A549 treated with Hydrocortisone at 1 μM for 4 hours (cell line): ENCODE measurements at places on chromosomes 6 and 20. TPM values are rescaled to one million over a fixed set of nuclear protein-coding genes. Genes with fewer than 3 reads are reported as not detected.

The GNAS-AS1 gene
- not detected in 5 replicates for total RNA-seq

The TREML4 gene
- total RNA-seq, result not detected in 5 replicates

The BACH2 gene
- 0.53 to 1.6 TPM (median 0.70 TPM) in 5 replicates for total RNA-seq

The SCRT2 gene
- total RNA-seq, result 0.02 TPM in 1 of 5 replicates, not detected in the others

The IBTK gene
- total RNA-seq, result 22.0 to 37.1 TPM (median 27.4 TPM) in 5 replicates

The NRN1 gene
- 0.38 to 1.0 TPM (median 0.60 TPM) in 5 replicates for total RNA-seq

The TREML2 gene
- not detected in 5 replicates for total RNA-seq

The PKIB gene
- 0.59 to 0.75 TPM (median 0.73 TPM) in 5 replicates for total RNA-seq

The TMX4 gene
- 16.5 to 20.3 TPM (median 17.2 TPM) in 5 replicates for total RNA-seq

The FOXA2 gene
- total RNA-seq, result 13.3 to 18.2 TPM (median 17.3 TPM) in 5 replicates

The ADAM33 gene
- total RNA-seq, result 0.05 to 0.17 TPM (median 0.09 TPM) in 4 of 5 replicates, not detected in the other

The HAO1 gene
- total RNA-seq, result not detected in 5 replicates

The MRPL18 gene
- total RNA-seq, result 76.8 to 102 TPM (median 89.8 TPM) in 5 replicates

The PRDM13 gene
- 0.71 to 1.1 TPM (median 0.83 TPM) in 5 replicates for total RNA-seq

The LAMA4 gene
- total RNA-seq, result 1.1 to 1.5 TPM (median 1.3 TPM) in 5 replicates

The MAK gene
- total RNA-seq, result 0.09 to 0.21 TPM (median 0.13 TPM) in 5 replicates

The SLC22A16 gene
- total RNA-seq, result not detected in 5 replicates

The PLN gene
- total RNA-seq, result not detected in 5 replicates

The OR2B6 gene
- 0.15 to 0.31 TPM (median 0.18 TPM) in 3 of 5 replicates, not detected in the others for total RNA-seq

The LCA5 gene
- total RNA-seq, result 0.31 to 0.82 TPM (median 0.74 TPM) in 5 replicates

The GSTA4 gene
- total RNA-seq, result 7.8 to 9.8 TPM (median 8.5 TPM) in 5 replicates

The GSTA1 gene
- total RNA-seq, result not detected in 5 replicates

The GABRR1 gene
- not detected in 5 replicates for total RNA-seq

The PRSS35 gene
- total RNA-seq, result 0.05 to 0.09 TPM (median 0.07 TPM) in 5 replicates

The RMND1 gene
- 13.0 to 14.7 TPM (median 14.0 TPM) in 5 replicates for total RNA-seq

The DNAAF9 gene
- 5.3 to 7.2 TPM (median 6.7 TPM) in 5 replicates for total RNA-seq

The DCDC2 gene
- 1.9 to 3.7 TPM (median 2.7 TPM) in 5 replicates for total RNA-seq

The MCHR2 gene
- not detected in 5 replicates for total RNA-seq

The HEY2 gene
- 0.05 to 0.07 TPM (median 0.06 TPM) in 3 of 5 replicates, not detected in the others for total RNA-seq

The MDC1 gene
- total RNA-seq, result 14.7 to 20.9 TPM (median 17.4 TPM) in 5 replicates

The OPRM1 gene
- total RNA-seq, result not detected in 5 replicates

The TCFL5 gene
- total RNA-seq, result 2.8 to 4.6 TPM (median 4.0 TPM) in 5 replicates

The RAET1G gene
- 6.6 to 11.2 TPM (median 9.7 TPM) in 5 replicates for total RNA-seq

The GRIK2 gene
- total RNA-seq, result 0.29 to 0.47 TPM (median 0.36 TPM) in 5 replicates

The PDE7B gene
- 0.62 to 0.73 TPM (median 0.63 TPM) in 5 replicates for total RNA-seq

The JPH2 gene
- 4.8 to 7.7 TPM (median 6.0 TPM) in 5 replicates for total RNA-seq

The MEI4 gene
- not detected in 5 replicates for total RNA-seq

The HLA-DRA gene
- total RNA-seq, result not detected in 5 replicates

The CTCFL gene
- 0.02 TPM in 1 of 5 replicates, not detected in the others for total RNA-seq

The CALHM4 gene
- not detected in 5 replicates for total RNA-seq

The OR2H1 gene
- not detected in 5 replicates for total RNA-seq

The VWA7 gene
- 1.1 to 1.7 TPM (median 1.5 TPM) in 5 replicates for total RNA-seq

The TGM3 gene
- 0.06 to 0.12 TPM (median 0.07 TPM) in 4 of 5 replicates, not detected in the other for total RNA-seq

The SMLR1 gene
- not detected in 5 replicates for total RNA-seq

The ZSCAN26 gene
- total RNA-seq, result 3.8 to 5.2 TPM (median 5.0 TPM) in 5 replicates

The TREM2 gene
- 0.10 to 0.13 TPM in 2 of 5 replicates, not detected in the others for total RNA-seq

The TMEM200A gene
- total RNA-seq, result 0.06 to 0.10 TPM (median 0.07 TPM) in 5 replicates

The MOCS3 gene
- total RNA-seq, result 5.9 to 6.9 TPM (median 6.2 TPM) in 5 replicates

The GNL1 gene
- 26.6 to 34.8 TPM (median 32.4 TPM) in 5 replicates for total RNA-seq
